ENCODE measurements at places on chromosomes 6 and 20.

DNA sequence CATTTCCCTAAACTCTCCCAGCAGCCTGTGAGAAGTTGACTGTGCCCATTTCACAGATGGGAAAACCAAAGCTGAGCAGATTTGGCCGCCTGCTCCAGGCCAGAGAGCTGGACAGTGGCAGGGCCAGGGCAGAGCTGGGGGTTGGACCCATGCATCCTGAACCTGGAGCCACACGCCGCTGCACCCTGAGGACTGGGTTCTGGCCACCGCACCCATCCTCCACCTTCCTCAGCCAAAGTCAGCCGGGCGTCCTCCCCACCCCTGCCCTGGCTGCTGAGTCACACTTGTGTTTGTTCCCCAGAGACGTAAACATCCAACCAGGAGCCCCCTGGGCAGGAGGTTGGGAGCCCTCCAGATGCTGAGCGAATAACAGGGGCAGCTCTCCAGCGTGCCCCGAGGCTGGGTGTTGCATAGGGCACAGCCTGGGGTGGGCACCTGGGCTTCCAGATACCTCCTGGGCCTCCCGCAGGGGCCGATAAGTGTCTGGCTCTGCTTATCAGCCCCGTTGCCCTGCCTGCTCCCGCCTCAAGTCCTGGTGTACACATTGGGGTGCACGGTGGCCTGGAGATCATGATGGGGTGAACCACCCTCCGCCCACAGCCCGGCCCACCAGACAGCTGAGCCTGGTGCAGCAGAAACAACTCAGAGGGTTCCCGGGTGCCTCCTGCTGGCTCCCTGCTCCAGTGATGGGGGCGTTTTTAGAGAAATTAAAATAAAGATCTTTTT is 23.8 kb downstream of the RBM38 start:
- no peak for DNase-seq

DNA sequence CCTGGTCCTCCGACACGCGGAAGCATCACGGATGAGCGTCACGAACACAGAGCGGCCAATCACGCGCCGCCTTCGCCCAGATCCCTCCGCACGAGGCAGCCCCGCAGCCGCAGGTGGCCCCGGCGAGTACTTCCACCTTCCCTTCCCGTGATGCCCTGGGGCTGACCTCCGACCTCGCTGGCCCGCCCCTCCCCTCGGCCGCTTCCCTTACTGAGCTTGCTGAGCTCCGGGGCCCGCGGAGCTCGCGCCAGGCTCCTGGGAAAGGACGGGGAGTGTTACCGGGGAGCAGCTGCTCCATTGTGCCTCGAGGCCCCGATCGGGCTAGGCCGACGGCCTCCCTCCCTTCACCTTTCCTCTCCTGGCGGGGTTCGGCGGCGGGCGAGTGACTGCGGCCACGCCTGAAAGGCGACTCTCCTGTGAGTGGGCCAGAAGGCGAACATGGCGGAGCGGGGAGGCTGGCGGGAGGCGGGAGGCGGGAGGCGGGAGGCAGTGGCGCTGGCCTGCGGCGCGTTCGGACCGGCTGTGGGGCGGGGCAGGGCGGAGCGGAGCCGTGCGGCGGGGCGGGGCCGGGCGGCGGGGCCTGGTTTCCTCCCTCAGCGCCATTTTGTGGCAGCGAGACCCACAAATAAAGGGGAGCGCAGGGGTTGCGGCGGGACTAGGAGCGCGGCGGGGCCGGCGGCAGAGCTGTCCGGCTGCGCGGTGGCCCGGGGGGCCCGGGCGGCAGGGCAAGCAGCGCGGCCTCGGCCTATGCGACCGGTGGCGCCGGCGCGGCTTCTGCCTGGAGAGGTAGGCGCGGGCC is at the start of gene WTAP:
WTAP (plus strand) TSS at position 589 of the 799 bp plus-strand sequence. CDS start 8,760 bp downstream, outside the sequence.
- peak; percentile 95 for DNase-seq

DNA sequence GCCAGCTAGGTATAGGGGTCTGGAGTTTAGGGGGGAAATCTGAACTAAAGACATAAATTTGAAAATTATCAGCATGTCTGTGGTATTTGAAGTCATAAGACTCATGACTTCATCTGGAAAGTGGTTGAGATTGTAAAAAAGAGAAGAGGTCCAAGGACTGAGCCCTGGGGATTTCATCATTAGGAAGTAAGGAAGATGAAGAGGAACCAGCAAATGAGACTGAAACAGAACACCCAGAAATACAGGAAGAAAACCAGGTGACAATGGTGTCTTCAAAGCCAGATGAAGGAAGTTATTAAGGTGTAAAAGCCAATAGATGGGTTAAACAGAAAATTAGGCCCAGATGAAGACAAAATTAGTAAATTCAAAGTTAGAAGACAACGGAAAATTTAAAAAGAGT is 49.1 kb upstream of the UBR2 start:
- no peak for DNase-seq

GRCh38 chr6:21595285-21596144 is 2.0 kb downstream of the SOX4 start:
- DNase-seq, result peak; percentile 32

DNA sequence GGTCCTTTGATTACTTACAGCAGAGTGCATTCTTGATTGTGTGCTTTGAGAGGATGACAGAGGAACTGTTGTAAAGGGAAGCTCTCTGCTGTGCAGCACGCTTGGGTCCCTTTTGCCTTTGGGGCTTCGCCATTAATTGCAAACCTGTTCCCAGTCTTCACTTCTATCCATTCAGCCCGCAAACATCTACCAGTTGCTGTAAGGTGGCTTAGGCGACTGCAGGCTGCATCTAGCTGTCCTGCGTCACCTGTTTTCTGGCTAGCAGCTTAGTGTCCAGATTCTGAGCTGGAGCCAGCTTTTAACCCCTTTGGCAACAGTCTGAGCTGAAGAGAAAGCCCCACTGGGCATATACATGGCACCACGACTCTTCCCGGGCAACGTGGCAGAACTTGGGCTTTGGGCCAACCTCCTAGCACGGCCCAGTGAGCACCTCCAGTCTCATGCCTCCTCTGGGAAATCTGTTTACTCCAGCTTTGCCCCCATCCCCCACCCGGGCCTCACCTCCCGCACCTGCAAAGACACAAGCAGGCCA is 2.5 kb upstream of the FASTKD5 start:
- DNase-seq, result no peak
